Endodermal cell (in vitro differentiated cells): ENCODE measurements at places on chromosomes 7 and 10. TPM values are rescaled to one million over a fixed set of nuclear protein-coding genes. Genes with fewer than 3 reads are reported as not detected.

Gene ICA1
- total RNA-seq = 25.0 and 27.5 TPM in 2 replicates

- DNase-seq = no peak
- H3K4me1 ChIP-seq = no peaks in the 10 kb centered on the region
- H3K4me3 ChIP-seq = no peak overlapping the region
Measured at GRCh38 chr10:48672596-48673265, 11.9 kb upstream of the WDFY4 start.

DNA sequence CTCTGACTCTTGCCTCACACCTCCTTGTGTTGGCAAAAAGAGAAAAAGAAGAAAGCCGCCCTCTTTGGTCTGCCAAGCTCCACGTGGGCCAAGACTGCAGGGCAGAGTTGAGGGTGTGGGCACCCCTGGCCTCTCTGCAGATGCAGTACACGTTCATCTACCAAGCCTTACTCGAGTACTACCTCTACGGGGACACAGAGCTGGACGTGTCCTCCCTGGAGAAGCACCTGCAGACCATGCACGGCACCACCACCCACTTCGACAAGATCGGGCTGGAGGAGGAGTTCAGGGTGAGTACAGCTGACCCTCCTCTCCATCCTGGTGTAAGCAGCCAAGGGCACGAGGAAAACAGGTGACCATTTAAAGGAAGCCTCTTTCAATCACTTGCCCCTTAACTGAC lies 56.1 kb downstream of the MKI67 start:
- H3K4me1 ChIP-seq = no peaks in the 10 kb centered on the region
- peaks cover 11% of the 10 kb centered on the region for H3K27me3 ChIP-seq
- no peak for DNase-seq
- H3K27ac ChIP-seq = no peak overlapping the region
- H3K4me3 ChIP-seq = no peak overlapping the region

GRCh38 chr7:4745265-4745919 lies 30.0 kb upstream of the AP5Z1 start:
- peaks cover 8% of the 10 kb centered on the region for H3K4me1 ChIP-seq
- H3K27ac ChIP-seq = peak overlapping the region; percentile 96
- DNase-seq = no peak
- H3K36me3 ChIP-seq = peaks cover 60% of the 10 kb centered on the region
- H3K4me3 ChIP-seq = peak overlapping the region; percentile 66

DNA sequence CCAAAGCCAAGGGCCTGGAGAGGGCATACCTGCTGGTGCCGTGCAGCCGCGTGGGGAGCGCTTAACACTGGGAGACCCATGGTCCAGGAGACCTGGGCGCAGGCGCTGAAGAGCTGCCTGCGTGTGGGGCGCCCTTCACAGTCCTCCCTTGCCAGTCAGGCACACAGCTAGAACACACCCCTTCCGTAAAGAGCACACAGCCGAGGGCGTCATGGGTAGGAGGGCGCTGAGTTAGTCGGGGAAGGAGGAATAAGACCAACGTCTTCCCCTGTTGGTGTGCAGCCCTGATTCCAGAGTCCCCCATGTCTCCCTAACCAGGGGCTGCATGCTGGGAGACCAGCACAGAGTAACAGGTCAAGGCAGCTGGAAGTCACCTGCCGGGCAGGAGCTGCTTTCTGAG lies 273.9 kb downstream of the USP6NL start:
- H3K4me3 ChIP-seq = no peak overlapping the region
- H3K27me3 ChIP-seq = no peaks in the 10 kb centered on the region
- peaks cover 23% of the 10 kb centered on the region for H3K36me3 ChIP-seq

- H3K27me3 ChIP-seq = no peaks in the 10 kb centered on the region
- no peaks in the 10 kb centered on the region for H3K36me3 ChIP-seq
- DNase-seq = no peak
- H3K27ac ChIP-seq = no peak overlapping the region
- no peak overlapping the region for H3K4me3 ChIP-seq
Measured at GRCh38 chr10:53434413-53434812, 661.8 kb upstream of the MBL2 start.

DNA sequence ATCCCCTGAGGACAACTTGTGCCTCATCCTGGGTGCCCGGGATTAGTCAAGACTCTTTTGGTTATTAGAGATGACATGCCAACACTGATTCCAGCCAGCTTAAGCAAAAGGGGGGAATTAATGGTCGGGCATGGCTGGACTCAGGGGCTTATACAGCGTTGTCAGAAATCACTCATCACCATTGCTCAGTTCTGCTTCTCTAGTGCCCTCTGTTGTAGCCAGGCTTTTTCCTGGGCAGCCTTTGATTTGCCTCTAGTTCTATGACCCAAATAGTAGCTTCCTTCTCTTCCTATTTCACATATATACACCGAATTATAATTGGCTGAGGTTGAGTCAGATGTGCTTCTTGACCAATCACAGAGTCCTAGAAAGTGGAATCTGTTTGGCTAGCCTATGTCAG lies 192.0 kb upstream of the HABP2 start:
- H3K27ac ChIP-seq = no peak overlapping the region
- H3K4me1 ChIP-seq = no peaks in the 10 kb centered on the region

DNA sequence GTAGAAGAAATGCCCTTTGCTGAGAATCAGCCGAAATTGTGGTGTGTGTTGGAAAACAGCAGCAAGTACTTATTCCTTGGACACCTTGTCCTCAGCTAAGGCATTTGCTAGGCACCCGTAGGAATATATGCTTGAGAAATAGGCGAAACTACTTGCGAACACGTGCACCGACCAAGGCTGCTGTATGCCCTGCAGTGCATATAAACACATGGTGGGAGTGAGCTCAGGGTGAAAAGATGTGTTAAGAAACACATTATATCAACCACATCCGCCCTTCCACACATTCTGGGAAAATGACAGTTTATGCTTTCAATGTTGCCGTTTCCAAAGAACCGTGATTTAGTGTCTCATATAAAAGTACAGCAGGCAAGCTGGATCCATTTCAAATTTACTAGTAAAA lies 199.2 kb downstream of the JCAD start:
- peaks cover 4% of the 10 kb centered on the region for H3K27me3 ChIP-seq
- H3K36me3 ChIP-seq = no peaks in the 10 kb centered on the region
- H3K27ac ChIP-seq = no peak overlapping the region
- H3K4me1 ChIP-seq = no peaks in the 10 kb centered on the region
- H3K4me3 ChIP-seq = no peak overlapping the region

GRCh38 chr10:132443605-132443982 lies 46.6 kb downstream of the PWWP2B start:
- no peaks in the 10 kb centered on the region for H3K36me3 ChIP-seq
- no peak for DNase-seq
- H3K27me3 ChIP-seq = no peaks in the 10 kb centered on the region
- H3K4me3 ChIP-seq = no peak overlapping the region
